ENCODE measurements at places on chromosomes 7 and 10. TPM values are rescaled to one million over a fixed set of nuclear protein-coding genes. Genes with fewer than 3 reads are reported as not detected.

DNA sequence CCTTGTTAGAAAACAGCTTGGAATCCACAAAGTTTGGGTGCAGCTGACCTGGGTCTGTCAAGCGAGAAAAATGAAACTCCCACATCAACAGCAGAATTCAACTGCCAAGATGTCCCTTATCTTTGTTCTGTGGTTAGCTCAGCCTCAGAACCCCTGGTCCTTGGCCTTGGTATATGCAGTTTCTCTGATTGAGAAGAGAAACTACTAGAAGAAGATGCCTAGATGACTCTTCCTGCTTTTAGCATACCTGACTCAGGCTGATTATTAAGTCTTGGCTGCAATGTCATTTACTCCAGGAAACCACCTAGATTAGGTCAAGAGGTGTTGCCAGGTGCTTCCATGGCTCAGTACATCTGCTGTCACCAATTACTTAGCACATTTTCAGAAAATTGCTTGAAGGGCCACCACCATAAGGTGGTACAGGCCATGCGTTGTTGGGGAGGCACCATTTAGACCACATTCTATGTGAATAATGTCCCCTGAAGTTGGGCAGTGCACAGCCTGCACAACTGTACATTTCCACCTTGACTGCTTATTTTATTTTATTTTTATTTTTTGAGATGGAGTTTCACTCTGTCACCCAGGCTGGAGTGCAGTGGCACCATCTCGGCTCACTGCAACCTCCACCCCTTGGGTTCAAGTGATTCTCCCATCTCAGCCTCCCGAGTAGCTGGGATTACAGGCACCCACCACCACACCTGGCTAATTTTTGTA, 59.4 kb upstream of the ZNF438 start:
- H3K4me1 ChIP-seq = no peaks in the 10 kb centered on the region
- no peak overlapping the region for H3K4me3 ChIP-seq
- no peak for DNase-seq
- H3K27ac ChIP-seq = no peak overlapping the region
- no peaks in the 10 kb centered on the region for H3K27me3 ChIP-seq

- H3K27ac ChIP-seq = no peak overlapping the region
- H3K4me1 ChIP-seq = no peaks in the 10 kb centered on the region
- H3K27me3 ChIP-seq = peaks cover 89% of the 10 kb centered on the region
- no peak for DNase-seq
Observed at GRCh38 chr7:158374586-158374985, 213.0 kb downstream of the PTPRN2 start.

- no peaks in the 10 kb centered on the region for H3K27me3 ChIP-seq
- no peaks in the 10 kb centered on the region for H3K36me3 ChIP-seq
- no peak overlapping the region for H3K27ac ChIP-seq
- H3K4me1 ChIP-seq = 0 out of 2 replicates have a peak, but pooled peaks cover 7% of the 10 kb centered on the region
- DNase-seq = no peak
Observed at GRCh38 chr10:97069576-97070362, 116.0 kb downstream of the SLIT1 start.

GRCh38 chr10:64497306-64497705, 976.1 kb downstream of the REEP3 start:
- no peaks in the 10 kb centered on the region for H3K27me3 ChIP-seq
- no peaks in the 10 kb centered on the region for H3K36me3 ChIP-seq
- H3K4me3 ChIP-seq = no peak overlapping the region
- DNase-seq = no peak
- no peak overlapping the region for H3K27ac ChIP-seq
- H3K4me1 ChIP-seq = no peaks in the 10 kb centered on the region

GRCh38 chr7:5350600-5351385, 68.0 kb downstream of the SLC29A4 start:
- 0 out of 2 replicates have a peak, but pooled peaks cover 9% of the 10 kb centered on the region for H3K36me3 ChIP-seq
- no peak overlapping the region for H3K27ac ChIP-seq
- no peak overlapping the region for H3K4me3 ChIP-seq

DNA sequence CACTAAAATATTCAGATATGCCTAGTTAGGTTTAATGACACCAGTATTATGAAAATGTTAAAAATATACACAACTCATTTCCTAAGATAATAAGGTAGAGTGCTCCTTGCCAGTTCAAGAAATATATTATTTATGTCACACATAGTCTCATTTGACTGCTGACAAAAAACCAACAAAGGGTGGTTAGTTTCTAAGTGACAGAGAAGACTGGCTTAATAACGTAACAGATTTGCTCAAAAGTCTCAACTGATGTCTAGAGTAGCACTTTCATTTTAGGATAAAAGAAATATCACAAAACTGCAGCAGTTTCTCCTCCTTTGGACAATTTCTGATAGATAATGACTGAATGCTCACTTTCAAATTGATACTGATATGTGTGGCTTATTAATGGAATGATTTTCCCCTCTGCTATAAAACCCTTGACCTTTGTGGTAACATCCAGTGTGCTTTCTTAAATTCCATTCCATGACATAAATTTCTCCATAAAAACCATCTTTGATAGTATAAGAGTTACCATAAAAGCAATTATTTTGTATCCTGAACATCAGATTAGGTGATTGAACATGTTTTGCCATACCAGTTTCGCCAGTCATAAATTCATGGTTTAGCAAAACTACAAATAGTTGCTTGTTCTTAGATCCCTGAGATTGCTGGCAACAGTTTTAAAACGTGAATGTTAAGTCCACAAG, 94.2 kb downstream of the NRBF2 start:
- H3K4me1 ChIP-seq = no peaks in the 10 kb centered on the region
- H3K36me3 ChIP-seq = no peaks in the 10 kb centered on the region
- DNase-seq = no peak
- no peaks in the 10 kb centered on the region for H3K27me3 ChIP-seq
- no peak overlapping the region for H3K4me3 ChIP-seq

- DNase-seq = no peak
- no peak overlapping the region for H3K27ac ChIP-seq
- no peak overlapping the region for H3K4me3 ChIP-seq
- peaks cover 14% of the 10 kb centered on the region for H3K4me1 ChIP-seq
- no peaks in the 10 kb centered on the region for H3K27me3 ChIP-seq
Observed at GRCh38 chr10:94213980-94214379, 148.8 kb downstream of the NOC3L start.

The C1QL3 gene
- total RNA-seq = not detected

The TRAPPC14 gene
- 23.4 TPM for total RNA-seq

The PDAP1 gene
- 180 TPM for total RNA-seq

The SRGN gene
- total RNA-seq = 57.4 TPM

The SFMBT2 gene
- total RNA-seq = 0.07 TPM

The SLC18A3 gene
- total RNA-seq = not detected

Measured in PC-9 (cell line).